GM23248 (cell line): ENCODE measurements at places on chromosomes 4 and X. TPM values are rescaled to one million over a fixed set of nuclear protein-coding genes. Genes with fewer than 3 reads are reported as not detected.

- DNase-seq, result peak; percentile 32
Observed at GRCh38 chrX:118221733-118222132, 105.1 kb upstream of the KLHL13 start.

Gene ADRA2C
- total RNA-seq, result 2.2 and 3.9 TPM in 2 replicates

- peak; percentile 95 for DNase-seq
Observed at GRCh38 chr4:151676301-151676700, 84.5 kb downstream of the GATB start.

DNA sequence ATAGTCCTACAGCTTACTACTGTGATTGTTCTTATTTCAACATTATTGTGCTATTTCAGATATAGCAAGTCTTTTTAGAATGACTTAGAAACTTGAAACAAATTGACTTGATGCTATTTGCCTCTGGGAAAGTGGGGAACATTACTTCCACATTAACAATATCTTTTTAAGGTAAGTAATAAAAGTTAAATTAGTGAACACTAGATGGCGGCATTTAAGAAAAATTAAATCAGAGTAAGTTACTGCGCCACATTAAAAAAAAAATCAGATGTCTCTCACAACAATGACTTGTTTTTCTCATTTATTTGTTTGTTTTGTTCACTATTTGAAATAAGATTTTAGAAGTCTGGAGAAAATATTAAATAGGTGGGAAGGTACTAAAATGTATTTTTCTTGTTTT is 1026.9 kb upstream of the SLIT2 start:
- peak; percentile 53 for DNase-seq

Gene VCX3B
- not detected in 2 replicates for total RNA-seq
